Upper lobe of left lung (tissue), 6 donors: ENCODE measurements at places on chromosomes 4 and X. TPM values are rescaled to one million over a fixed set of nuclear protein-coding genes. Genes with fewer than 3 reads are reported as not detected.

DNA sequence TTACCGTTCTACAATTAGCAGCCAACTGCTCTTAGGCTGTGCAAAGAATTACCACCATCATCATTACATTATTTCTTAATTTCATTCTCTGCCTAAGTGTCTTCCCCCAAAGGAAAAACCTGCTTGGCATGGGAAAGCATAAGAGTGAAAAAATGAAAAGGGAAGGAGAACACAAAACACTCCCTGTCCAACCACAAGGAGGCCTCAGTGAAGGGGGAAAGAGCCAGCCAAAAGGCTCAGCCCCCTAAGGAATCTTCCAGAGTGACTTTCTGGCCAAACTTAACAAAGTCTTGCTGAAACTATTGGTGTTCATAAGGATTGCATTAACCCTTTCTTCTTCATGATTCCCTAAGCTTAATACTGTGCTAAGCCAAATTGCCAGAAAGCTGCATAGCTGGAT, 287.4 kb downstream of the SMARCA1 start:
- DNase-seq, result no peak

Gene TMEM156
- total RNA-seq, result 1.0 TPM

DNA sequence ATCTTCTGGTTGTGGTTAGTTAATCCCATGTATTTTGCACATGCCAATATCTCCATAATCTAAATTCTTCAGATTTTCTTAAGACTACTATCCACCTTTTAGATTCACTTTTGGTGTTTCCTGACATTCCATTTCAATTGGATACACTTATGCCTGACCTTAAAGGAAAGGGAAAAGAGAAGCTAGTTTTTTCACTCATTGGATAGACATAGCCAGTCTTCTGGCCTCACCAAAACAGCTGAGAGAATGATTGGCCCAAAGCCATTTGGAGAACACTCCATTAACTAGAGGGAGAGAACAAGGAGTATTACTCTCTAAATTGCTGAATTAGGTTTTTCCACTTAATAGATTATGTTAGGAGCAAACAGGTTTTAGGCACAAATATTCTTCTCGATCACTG, 4.0 kb downstream of the PRPS1 start:
- DNase-seq, result no peak

GRCh38 chr4:85477534-85477933, 2.6 kb downstream of the ARHGAP24 start:
- DNase-seq, result no peak

Gene MED12
- total RNA-seq, result 42.1 TPM

Gene GPR143
- total RNA-seq, result 0.84 TPM

Gene ADH4
- total RNA-seq, result not detected

DNA sequence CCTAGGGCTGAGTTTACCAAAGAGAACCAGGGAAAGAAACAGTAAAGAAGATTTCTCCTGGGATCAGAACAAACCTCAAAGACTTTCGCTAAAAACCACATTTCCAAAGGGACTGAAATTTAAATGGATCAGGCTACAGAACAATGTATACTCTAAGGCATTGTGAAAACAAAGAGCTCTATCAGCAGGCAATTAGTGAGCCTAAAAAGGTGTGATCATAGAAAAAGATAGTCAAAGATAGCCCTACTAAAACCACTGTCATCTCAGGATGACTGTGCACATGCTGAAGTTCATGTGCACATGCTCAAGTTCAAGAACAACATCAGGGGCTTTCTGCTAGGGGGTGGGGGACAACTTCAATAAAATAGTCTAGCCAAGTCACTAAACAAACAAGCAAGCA, 12.9 kb upstream of the SMIM10L2A start:
- DNase-seq, result no peak

- no peak for DNase-seq
Observed at GRCh38 chr4:75671802-75672421, 1.3 kb downstream of the G3BP2 start.

Gene SORBS2
- 82.8 TPM for total RNA-seq

Gene ZFYVE28
- 38.6 TPM for total RNA-seq

DNA sequence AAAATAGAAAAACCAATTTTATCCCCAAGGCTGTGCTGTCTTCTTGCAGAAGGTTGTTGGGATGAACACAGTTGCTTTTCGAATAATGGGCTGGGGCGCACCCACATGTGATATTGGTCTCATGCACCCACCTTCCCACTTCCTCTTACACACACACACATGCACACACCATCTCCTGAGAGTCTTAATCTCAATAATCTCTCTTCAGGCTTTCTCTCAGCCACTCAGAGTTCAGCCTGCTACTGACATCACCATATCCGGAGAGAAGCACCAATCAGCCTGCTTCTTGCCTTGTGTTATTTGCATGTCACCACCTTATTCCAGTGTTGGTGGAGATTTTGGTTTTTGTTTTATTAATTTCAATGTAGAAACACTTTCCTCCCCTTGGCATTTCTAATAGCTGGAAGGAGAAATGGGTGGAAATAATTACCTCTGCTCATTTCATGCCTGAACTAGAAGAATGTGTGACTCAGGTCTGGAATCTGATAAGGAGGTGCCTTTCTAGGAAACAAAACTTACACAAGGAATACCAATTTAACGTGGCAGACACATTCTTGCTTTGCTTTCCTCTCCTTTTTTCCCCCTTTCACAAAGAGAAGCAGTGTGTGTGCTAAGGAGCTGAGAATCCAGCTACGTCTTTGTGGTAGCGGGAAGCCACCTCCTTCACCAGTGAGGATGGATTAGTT, 400.2 kb downstream of the MID1IP1 start:
- no peak for DNase-seq

Gene PRDM5
- 8.0 TPM for total RNA-seq

GRCh38 chr4:16969696-16970135, 71.3 kb upstream of the LDB2 start:
- DNase-seq, result no peak
